ENCODE measurements at places on chromosomes 13 and 19. TPM values are rescaled to one million over a fixed set of nuclear protein-coding genes. Genes with fewer than 3 reads are reported as not detected.

The ZNF699 gene
- 1.2 TPM for polyA plus RNA-seq

The CPAMD8 gene
- 19.7 TPM for polyA plus RNA-seq

The PSG2 gene
- not detected for polyA plus RNA-seq

- DNase-seq, result no peak
These were observed 43.3 kb downstream of the TNFSF11 start for GRCh38 chr13:42617221-42617620.

- no peak for DNase-seq
These were observed 27.4 kb upstream of the ZNF536 start for GRCh38 chr19:30344446-30345425.

The N4BP2L1 gene
- polyA plus RNA-seq, result 6.9 TPM

DNA sequence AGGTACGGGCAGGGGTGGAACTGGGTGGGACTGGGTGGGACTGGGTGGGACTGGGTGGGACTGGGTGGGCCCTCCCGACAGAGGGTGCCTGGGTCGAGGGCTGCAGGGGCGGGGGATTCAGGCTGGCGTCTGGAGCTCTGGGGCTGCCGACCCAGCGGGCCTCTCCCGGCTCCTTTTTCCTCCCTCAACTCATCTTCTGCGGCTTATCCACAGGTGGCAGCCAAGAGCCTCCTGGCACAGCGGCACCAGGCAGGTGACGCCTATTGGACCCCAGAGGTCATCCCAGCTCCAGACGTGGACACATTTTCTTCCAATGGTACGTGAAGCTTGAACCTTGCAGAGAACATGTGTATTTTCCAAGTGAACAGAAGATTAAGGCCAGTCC lies 533 bp downstream of the ZNF544 start:
- no peak for DNase-seq

DNA sequence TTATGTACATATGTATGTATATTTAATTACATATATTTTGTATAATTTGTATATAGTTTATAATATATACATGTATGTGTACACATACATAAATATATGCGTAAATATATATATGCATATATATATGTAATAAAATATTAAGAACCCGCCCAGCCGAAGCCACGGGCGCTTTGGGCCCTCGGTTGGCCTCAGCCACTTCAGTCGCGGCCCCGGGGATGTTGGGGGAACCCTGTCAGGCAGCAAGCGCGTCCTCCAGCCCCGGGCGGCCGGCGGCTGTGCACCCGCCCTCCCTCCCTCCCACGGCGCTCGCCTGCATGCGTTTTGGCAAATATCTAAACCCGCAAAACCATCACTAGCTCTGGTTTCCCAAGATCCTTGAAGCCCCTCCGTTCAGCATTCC lies 7.9 kb upstream of the ZNF606 start:
- no peak for DNase-seq

GRCh38 chr19:16070366-16070990 lies 5.8 kb upstream of the TPM4 start:
- DNase-seq, result peak; percentile 85

The CGB8 gene
- not detected for polyA plus RNA-seq

GRCh38 chr13:30607908-30608307 lies 9.8 kb upstream of the USPL1 start:
- DNase-seq, result no peak

GRCh38 chr13:43464578-43465264 lies 322.1 kb downstream of the ENOX1 start:
- no peak for DNase-seq

The ADGRE3 gene
- polyA plus RNA-seq, result not detected

DNA sequence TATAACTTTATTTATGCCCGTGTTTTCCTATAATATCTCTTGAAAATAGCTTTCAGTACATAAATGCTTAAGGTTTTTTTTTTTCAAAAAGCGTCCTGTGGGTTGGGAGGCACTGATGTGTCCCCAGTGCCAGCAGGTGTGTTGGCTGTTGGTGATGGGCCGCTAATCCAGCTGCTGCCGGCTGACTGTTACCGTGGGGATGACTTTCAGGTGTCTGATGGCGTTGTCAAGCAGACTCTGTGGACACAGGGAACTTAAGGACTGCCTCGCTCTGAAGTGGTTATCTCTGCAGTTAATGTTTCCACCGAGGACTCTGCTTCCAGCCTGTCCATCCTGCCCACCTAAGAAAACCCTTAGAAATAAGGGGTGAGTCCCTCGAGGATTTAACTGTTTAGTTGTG lies 94.5 kb downstream of the ANKRD10 start:
- DNase-seq, result no peak

DNA sequence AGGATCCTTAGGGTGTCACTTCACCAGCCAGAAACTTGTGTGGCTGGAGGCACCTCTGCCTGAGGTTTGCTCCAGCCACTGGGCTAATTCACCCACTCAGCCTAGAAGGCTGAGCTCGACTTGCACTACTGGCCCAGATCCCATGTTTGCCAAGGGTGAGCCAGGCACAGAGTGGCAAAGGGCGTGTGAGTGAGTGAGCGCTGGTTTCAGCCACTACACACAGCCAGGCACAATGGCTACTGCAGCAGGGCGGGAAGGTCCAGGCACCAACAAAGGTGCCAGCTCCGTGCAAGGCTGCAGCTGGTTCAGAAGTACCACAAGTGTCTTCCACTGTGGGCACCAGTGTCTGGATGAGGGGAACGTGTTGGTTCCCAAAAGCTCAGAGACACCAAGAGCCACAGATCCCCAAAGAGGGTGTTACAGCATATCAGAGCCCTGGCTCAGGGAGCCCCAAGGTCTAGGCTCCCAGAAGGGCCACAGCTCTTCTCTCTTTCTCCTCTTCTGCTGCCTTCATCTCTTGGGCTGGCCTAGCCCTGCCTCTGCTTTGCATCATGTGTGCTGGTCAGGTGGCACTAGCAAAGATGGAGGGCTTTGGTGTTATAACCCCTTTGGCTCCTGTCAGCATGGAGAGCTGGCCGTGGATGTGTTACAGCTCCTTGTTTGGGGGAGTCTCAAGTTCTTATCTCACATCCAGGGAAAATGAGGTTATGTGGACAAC lies 736.3 kb upstream of the KLHL1 start:
- no peak for DNase-seq

GRCh38 chr19:5394551-5395505 lies 54.2 kb upstream of the PTPRS start:
- DNase-seq, result no peak

DNA sequence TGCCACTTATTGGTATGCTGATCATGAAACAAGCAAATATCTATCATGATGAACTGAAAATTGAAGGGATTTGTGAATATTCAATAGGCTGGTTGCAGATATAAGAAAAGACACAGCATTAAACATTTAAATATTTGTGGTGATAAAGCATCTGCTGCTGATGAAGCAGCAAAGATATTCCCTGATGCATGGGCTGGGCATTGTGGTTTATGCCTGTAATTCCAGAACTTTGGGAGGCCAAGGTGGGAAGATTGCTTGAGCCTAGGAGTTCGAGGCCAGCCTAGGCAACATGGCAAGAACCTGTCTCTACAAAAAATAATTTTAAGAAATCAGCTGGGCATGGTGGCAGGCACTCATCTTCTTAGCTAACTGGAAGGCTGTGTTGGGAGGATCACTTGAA lies 54.5 kb downstream of the GPR180 start:
- DNase-seq, result no peak

- no peak for DNase-seq
These were observed 23.8 kb downstream of the APBA3 start for GRCh38 chr19:3737487-3738205.

DNA sequence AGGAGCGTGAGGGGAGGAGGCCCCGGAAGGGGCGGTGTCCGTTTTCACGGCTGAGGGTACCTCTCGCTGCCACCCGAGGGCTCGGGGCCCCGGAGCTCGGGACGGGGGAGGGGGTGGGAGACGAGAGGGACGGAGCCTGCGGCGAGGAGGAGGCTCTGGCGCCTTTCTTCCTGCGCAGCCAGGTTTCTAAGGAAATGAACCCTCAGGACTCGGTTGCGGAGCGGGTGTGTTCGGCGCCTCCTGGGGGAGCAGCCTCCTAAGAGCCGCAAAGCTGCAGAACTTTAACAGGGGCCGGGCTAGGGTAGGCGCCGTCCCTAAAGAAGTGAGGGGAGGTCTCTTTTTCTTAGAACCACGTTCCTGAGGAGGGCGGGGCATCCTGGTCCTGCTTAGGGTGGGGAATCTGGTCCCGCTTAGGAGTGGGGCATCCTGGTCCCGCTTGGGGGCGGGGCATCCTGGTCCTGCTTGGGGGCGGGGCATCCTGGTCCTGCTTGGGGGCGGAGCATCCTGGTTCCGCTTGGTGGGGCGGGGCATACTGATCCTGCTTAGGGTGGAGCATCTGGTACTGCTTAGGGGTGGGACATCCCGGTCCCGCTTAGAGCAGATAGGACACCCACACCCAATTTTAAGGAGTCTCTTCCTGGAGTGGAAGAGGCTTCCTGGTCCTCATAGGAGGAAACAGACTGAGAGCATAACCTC lies 6.2 kb downstream of the SYT5 start:
- DNase-seq, result peak; percentile 81

The HIF3A gene
- 94.7 TPM for polyA plus RNA-seq

DNA sequence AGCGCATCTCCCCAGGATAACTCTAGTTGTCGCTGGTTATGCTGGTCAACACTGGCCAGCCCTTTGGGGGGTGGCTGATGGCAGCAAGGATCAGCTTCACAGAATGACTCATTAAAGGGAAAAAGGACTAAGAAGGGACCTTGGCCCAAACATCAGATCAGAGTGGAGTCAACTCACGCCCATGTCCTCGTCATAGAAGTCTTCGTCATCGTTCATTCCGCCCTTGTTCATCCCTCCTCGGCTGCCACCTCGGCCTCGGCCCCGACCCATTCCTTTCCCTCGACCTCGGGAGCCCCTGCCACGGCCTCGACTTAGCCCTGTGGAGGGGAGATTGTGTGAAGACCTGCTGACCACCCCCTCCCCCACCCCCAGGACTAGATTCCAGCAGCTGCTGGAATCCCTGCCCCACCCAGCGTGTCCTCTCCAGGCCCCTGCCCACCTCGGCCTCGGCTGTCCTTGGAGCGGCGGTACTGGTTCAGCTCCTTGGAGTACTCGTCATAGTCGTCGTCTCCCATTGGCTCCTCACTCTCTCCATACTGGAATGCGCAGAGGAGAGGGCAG lies 28.6 kb downstream of the ZC3H4 start:
- peak; percentile 20 for DNase-seq

- no peak for DNase-seq
These were observed 10.4 kb downstream of the FCER2 start for GRCh38 chr19:7691497-7691896.

All from right cardiac atrium (tissue), 5 donors.